Retina (tissue), 1 donor: ENCODE measurements at places on chromosomes 16 and 17.
A peak's percentile ranks its signal among the peaks of the same experiment; 100 is the strongest.

GRCh38 chr17:49695698-49696232, 12.0 kb downstream of the SLC35B1 start:
- no peak for DNase-seq

GRCh38 chr17:56934280-56934679, 20.4 kb upstream of the TRIM25 start:
- DNase-seq = no peak

- no peak for DNase-seq
Observed at GRCh38 chr17:69882281-69882680, 192.7 kb upstream of the KCNJ16 start.

DNA sequence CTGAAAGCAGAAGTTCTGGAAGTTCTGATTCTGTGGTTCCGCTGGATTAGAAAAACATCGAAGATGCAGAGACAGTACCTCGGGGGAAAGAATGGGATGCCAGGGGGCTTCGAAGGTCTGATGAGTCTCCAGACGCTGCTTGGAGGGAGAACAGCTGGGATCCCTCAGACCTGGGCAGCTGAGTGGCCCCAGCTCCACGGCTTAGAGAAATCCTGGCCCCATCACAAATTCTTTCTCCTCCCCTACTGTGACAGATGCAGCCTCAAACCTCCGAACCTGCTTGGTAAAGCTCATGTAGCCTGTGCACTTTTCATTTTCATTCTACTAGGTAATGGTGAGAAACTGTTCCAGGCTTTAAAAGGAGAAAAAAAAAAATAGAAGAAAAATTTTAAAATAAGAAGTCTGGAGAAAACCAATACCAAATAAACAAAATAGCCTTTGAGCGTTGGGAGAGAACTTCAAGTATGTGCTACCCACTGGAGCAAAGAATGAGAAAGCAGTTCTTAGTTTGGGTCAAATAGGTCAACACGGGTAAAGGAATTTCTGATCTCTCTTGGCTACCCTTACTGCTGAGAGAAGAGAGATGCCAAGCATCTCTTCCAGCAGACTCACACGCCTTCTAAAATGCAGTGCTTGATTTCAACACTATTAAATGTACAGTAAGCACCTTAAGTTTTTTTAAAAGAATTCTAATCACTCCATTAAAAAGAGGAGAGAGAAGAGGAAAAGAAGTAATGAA, 19.9 kb downstream of the MAF start:
- DNase-seq = no peak

GRCh38 chr16:72819345-72819744, 228.6 kb downstream of the ZFHX3 start:
- no peak for DNase-seq

GRCh38 chr16:52488837-52489289, 58.1 kb downstream of the TOX3 start:
- no peak for DNase-seq

DNA sequence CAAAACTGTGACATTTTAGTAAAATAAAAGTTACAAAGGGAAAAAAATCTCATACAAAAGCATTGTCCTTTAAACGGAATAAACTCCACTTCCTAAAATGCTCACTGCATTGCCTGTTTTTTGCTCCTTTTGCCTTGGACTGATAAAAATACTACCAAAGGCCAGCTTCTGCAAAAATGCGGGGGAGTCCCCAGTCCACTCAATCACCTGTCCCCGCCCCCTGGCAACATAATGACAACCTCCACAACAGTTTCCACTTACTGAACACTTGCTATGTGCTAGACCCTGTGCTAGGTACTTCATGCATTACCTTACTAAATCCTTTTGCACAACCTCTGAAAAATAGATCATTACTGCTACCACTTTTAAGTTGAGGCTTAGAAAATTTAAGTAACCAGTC, 172.7 kb upstream of the CCL2 start:
- no peak for DNase-seq

DNA sequence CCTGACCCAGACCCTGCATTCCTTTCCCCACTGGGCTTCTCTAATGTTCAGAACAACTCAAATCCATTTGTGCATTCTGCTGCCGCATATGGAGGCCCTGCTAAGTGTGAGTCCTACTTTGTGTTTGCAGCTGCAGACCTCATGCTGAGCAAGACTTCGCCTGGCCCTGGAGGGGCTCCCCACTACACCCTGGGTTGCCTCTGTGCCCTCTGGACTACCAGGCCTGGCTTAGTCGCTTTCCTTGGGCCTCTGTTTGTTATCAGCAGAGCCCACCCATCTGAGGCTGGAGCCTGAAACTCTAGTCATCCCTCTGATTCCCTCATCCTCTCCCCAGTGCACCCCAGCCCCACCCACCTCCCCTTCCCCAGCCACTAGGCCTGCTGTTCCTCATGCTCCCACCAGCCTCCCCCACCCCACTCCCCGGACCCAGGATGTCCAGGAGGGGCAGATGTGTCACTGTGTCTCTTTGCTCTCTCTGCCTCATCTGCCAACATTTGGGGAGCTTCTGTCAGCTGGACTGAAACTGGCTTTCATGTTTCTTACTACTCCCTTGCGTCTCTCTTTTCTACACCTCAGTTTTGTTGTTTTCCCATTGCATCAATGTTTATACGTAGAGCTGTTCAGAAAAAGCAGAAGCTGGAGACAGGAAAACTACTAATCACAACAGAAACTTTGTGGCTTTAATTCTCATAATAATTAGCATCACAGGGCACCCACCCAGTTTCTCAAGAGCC, 17.9 kb upstream of the CD300E start:
- DNase-seq = no peak

DNA sequence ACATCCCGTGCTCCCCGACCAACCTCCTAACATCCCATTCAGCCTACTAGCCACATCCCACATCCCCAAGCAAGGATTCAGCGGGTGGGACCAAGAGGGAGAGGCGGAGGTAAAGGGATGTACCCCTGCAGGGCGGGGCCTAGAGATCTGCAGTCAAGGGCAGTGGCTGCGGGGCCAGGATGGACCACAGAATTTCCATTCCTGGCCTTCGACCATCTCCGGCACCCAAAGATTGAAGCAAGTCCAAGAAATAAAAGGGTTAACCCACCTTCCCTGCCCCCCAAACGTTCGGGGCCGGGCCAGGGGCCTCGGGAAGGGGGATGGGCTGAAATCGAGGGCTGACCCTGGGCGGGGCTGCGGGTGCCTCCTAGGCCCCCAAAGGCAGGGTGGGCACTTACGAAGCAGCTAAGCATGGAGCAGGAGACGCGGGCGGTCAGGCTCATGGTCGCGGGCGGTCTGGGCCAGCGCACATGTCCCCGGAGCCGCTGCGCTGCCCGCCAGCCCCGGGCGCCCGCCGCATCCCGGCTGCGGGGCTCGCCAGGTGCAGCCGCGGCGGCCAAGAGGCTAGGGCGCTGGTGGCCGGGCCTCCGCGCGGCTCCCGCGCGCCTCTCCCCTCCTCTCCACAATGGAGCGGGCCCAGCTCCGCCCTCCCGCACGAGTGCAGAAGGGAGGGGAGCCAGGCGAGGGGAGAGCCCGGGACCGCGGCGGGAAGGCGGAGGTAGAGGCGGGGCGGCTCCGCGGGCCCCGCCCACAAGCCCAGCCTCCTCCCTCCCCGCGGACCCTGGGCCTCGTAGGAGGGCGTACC, at the start of gene MTMR4:
MTMR4 (minus strand) TSS at position 674 of the 805 bp plus-strand sequence; CDS start at position 443, 231 bp downstream.
- peak; percentile 87 for DNase-seq

- no peak for DNase-seq
Observed at GRCh38 chr17:50139185-50139783, 9.3 kb upstream of the SAMD14 start.

GRCh38 chr17:73467651-73468050, 155.8 kb upstream of the CDC42EP4 start:
- no peak for DNase-seq

DNA sequence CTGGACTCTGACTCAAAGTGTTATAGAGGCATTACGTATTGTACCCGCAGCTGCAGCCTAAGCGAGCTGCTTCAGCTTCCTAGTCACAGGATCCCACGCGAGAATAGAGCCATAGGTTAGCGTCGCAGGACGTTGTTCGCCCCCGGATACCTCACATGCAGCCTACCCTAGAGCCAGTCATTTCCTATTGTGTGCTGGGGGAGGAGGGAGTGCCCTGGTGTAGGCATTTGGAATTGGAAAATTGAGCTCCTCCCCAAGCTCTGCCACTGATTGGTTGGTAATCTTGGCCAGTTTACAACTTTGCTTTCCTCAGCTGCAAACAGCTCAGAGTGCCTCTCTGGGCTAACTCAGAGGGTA, 530 bp downstream of the NAA60 start:
- DNase-seq = no peak

DNA sequence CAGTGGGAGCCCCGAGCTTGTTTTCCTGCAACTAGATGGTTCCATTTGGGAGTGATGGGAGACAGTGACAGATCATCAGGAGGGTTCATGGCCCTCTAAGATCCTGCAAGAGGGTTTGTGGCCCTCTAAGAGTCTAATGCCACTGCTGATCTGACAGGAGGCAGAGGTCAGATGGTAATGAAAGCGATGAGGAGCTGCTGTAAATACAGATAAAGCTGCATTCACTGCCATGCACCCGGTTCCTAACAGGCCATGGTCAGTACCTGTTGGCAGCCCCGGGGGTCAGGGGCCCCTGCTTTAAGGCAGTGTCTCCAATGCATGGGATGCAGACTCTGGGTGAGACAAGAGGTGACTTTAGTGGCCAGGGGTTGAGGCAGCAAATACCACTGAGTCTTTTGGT, 30.8 kb downstream of the SLC12A3 start:
- DNase-seq = no peak

GRCh38 chr16:13896543-13897182, 23.3 kb upstream of the ERCC4 start:
- no peak for DNase-seq

- no peak for DNase-seq
Observed at GRCh38 chr17:65013613-65014391, 42.7 kb downstream of the GNA13 start.

DNA sequence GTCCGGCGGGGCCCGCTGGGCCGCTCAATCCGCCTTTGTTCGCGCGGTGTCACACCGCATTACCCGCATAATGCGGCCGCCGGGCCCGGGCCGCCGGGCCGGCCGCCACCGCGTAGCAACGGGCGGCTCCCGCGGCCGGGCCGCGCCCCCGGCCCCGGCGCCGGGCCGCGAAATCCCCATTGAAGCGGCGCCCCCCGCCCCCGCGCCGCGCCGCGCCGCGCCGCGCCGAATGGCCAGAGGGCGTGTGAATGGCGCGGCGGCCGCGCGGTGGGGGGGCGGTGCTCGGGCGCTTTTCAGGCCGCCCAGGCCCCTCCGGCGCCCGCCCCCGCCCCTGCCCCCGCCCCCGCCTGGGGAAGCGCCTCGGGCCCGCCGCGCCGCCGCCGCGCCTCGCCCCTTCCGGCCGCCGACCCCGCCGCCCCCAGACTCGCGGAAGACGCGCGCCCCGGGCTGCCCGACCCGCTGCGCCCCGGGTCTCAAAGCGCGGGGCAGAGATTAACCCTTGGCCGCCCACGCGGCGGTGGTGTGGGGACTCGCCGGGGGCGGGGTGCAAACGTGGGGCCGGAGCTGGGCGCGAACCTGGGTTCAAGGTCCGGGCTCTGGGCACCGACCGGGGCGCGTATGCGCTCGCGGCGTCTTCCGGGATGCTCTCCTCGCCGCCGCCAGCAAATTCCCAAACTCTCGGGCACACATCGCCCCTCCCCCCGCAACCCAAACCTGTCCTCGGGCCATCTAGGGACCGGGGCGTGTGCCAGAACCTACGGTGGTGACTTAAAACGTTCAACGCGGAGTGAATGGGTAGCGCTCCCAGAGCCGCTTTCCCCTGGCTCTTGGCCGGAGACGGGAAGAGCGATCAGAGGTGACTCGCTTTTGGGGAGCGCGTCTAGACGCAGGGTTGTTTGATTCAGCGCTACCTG, 46.7 kb downstream of the WNT3 start:
- DNase-seq = peak; percentile 73

GRCh38 chr17:49583889-49584288, 8.2 kb downstream of the NXPH3 start:
- no peak for DNase-seq

- DNase-seq = no peak
Observed at GRCh38 chr16:1420111-1420539, 422 bp downstream of the UQCC4 start.

DNA sequence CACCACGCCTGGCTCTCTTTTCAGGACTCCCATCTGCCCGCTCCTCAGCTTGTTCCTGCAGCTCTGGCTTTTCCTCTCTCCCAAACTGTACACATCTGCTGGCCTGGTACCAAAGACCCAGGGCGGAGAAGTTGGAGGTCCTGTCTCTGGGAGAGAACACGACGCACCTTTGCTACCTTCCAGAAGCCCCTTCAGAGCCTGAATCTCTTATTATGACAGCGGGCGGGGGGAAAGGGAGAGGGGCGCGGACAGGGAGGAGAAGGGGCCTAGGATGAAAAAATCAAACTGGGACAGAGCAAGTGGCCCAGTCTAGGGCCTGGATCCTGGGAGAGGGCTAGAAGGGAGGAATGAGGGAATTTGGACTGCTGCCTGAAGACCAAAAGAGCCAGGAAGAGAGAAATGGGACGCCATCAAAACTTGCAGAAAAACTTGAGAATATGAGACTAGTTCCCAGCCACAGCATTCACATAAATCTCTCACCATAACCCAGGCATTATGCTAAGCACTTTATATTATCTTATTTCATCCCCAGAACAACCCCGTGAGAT, 2.5 kb upstream of the PER1 start:
- no peak for DNase-seq

DNA sequence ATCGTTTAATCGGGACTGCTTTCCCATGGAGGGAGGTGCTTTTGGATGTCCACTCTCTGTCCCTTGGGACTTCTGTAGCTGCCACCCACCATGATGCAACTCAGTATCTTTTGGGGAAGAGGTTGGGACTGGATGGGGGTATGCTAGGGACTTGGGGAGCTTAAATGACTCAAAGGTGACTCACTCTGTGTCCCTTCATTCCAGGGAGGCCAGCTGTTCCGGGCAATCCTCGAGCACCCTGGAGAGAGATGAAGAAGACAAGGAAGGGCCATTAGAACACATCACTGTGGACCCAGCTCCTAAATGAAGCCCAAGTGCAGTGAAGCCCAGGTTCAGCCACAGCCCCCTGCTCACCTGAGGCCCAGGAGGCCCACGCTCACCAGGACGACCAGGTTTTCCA, 4.6 kb downstream of the COL1A1 start:
- DNase-seq = no peak

GRCh38 chr17:7632492-7632894, 2.6 kb downstream of the SHBG start:
- no peak for DNase-seq

GRCh38 chr16:53207810-53208752, 153.3 kb downstream of the CHD9 start:
- peak; percentile 91 for DNase-seq

GRCh38 chr17:3576970-3577369, 19.4 kb upstream of the TRPV3 start:
- no peak for DNase-seq

DNA sequence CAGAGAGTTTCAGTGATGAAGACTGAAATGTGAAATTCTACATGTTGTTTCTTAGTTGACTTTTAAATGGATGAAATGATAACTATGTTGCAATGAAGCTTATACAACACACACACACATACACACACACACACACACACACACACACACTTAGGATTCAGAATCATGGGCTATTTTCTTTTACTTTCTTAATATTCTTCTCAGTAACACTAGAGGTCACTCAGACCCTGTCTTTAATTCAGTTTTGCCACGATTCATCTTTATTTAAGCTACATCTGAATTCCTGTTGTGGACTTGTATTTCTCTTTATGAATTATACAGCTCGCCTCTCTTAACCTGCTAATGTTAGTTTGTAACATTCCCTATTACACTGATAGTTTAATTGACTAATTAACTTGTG, 109.6 kb upstream of the GOT2 start:
- no peak for DNase-seq

- no peak for DNase-seq
Observed at GRCh38 chr16:1619976-1620375, 7.8 kb downstream of the CRAMP1 start.
